ENCODE measurements at places on chromosomes 3 and 15.

- DNase-seq: no peak
Observed at GRCh38 chr15:34701536-34701935, 53.3 kb downstream of the GJD2 start.

- DNase-seq: no peak
Observed at GRCh38 chr3:46666453-46666845, 27.0 kb downstream of the ALS2CL start.

DNA sequence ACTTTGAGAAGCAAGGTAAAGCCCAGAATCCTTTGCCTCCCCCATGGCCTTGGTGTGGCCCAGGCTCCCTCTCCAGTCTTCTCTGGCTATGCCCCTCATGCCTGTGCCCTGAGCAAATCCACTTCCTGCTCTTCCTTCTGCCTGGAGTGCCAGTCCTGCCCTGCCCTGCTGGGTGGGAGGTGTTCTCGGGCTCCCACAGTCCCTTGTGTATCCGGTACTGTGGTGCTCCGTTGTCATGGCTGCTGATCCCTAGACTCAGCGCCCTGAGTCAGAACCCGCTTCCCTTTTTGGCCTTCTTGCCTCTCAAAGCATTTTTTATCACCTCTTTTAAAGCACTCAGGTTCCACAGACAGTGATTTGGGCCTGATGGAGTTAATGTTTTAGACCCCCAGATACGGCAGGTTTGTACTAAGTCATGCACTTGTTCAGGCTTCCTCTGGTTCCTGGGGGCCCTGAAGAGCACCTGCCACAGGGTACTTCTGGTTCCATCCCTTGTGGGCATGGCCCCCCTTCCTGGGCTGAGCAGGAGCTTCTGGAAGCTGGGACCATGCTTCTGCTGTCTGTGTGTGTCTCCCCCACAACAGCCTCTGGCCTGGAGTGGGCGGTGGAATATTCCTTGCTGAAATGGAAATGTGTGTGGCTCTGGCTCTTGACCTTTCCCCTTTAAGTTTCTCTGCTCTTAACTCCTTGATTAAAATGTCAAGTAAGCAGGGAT, 29.6 kb upstream of the ADAMTS7 start:
- no peak for DNase-seq

- DNase-seq: no peak
Observed at GRCh38 chr3:172595664-172596393, 72.6 kb upstream of the TNFSF10 start.

DNA sequence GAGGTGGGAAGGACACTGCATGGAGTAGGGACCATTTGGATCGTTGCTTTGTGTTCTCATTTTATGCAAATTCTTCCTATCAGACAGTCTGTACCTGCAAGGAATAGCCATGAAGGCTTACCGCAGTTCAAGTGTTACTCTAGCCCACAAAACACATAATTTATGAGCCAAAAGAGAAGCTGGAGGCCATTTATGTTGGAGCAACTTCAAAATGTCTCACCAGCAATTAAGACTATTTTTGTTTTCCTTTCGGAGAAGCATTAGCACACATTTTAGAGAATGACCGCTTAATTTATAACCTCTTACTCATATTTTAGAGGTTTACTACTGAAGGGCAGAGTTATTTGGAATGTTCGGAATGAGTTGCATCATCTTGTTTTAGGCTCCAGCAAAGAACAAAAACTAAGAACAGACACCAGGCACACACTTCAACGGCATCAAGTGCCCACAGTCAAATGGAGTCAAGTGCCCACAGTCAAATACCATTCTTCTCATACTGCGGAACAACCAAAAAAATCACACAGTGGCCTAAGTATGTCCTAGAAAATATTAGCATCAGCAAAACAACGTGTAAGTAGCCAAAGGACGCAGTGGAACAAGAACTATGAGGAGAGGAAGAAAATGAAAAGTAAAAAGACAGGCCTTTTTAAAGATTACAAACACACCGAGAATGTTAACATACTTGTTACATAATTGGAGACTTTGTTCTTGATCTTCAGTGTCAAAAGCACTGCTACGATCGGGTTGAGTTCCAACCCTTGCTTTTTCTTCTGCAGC, 17.5 kb upstream of the GOLGA8J start:
- no peak for DNase-seq

GRCh38 chr3:170145278-170145677, 36.3 kb downstream of the PHC3 start:
- DNase-seq: no peak

DNA sequence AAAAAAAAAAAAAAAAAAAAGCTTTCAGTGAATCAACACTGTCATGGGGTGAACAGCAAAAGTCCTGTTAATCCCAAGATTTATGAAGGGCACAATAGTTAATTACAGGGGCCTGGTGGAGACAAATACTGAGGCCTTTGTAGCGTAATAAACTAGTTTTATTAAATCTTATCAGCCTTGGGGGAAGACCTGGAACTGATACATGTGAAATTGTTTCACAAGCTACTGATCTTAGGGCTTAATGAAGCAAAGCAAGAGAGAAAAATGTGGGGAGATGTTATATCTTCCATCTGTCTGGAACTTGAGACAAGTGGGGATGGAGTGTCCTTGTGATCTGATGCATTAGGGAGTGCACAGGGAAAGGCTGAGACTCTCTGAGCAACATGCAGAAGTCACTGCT, 47.9 kb upstream of the OSBPL11 start:
- DNase-seq: no peak

DNA sequence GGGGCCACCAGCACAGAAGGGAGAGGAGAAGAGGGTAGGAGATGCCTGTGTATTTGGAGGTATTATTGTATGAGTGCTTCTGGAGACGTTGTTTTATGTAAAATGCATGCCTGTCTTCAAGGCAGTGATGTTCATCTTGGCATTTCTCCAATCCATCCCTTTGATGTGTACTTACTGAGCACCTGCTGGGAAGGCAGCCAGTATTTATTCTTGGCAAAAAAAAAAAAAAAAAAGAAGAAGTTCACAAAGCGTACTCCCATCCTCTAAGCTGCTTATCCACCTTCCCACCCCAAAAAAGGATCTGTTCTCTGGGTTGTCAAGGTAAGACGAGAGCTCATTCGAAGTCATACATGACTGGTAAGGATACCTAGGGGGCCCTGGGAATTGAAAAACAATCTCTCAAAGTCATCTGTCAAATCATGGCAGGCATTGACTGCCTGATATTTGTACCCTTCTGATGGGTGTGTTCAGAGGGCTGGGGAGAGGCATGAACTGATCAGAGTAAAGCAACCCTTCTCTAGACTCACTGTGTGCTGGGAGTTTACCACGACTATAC, 30.0 kb upstream of the SLC6A1 start:
- DNase-seq: no peak

DNA sequence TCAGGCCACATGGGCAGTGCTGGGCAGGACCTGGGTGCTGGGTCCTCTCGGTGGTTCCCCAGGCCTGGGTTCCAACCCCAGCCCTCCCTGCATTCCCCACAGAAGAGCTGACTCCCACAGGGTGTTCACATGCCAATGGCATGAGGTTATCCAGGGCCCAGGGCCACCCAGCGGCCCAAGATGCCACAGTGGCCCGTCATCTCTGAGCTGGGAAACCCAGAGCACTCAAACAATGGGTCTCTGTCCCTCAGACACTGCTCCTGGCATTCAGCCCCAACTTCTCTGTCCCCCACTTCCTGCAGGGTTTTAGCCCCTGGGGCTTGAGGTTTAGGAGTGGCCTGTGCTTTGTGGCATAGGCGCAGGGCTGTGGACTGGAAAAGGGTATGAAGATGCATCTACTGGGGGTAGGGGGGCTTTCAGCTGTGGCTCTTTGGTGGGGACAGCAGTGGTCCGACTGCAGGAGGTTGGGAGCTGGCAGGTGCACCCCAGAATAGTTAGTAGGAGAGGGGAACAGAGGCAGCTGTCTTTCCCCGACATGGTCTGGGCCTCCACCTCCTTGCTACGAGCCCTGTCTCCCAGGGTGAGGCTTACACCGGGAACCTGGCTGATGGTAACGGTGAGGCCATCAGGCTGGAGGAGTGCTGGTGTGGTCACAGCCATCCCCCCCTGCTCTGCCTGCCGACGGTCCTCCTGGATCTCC, 1.7 kb downstream of the CCDC9B start:
- no peak for DNase-seq

GRCh38 chr3:51384055-51384725, 901 bp upstream of the MANF start:
- no peak for DNase-seq

DNA sequence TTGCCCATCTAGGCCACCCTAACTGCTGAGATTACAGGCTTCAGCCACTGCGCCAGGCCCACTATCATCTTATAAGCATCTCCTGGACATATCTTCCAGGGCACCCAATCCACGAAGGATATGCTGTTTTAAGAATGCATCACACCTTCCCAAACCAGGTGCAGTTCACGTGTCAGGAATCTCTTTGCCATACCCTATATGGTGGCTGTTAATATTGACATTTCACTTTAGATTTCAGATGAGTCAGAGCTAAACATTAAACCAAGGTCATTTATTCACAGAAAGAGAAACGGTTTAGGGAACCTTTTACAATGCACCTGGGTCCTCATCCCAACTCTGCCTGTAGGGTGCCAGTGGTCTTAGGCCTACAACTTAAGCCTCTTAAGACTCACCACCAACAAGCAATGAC, 85.7 kb downstream of the TBL1XR1 start:
- no peak for DNase-seq

DNA sequence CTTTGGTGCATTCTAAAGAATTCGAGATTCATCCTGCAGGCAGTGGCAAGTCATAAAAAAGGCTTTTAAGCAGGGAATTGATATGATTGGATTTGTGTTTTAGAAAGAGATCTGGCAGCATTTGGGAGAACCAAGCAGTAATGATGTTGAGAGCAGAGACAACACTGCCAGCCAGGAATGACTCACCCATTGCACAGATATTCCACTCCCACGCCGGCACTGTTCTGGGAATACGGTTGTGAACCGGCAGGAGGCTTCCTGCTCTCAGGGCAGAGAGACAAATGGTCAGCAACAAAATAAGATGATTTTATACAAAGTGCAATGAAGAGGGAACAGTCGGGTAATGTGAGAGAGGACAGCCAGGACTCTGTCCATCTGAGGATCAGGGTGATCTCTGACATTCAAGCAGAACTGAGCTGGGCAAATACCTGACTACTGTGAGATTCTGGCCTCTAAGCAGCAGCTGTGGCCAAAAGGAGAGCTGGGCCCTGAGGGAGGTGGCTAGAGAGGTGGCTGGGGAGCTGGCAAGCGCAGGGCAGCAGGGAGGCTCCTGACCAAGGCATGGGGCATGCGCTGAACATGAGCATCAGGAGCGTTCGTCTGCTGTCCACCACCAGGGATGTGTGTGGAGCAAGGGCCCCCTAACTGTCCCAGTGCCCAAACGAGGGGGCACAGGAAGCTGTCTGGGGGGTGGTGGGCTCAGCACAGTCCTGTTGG, 56.1 kb upstream of the PLXNA1 start:
- no peak for DNase-seq

GRCh38 chr3:122930063-122930997, 97.2 kb downstream of the SEMA5B start:
- no peak for DNase-seq

GRCh38 chr3:71271596-71271995, 311.9 kb downstream of the FOXP1 start:
- no peak for DNase-seq

DNA sequence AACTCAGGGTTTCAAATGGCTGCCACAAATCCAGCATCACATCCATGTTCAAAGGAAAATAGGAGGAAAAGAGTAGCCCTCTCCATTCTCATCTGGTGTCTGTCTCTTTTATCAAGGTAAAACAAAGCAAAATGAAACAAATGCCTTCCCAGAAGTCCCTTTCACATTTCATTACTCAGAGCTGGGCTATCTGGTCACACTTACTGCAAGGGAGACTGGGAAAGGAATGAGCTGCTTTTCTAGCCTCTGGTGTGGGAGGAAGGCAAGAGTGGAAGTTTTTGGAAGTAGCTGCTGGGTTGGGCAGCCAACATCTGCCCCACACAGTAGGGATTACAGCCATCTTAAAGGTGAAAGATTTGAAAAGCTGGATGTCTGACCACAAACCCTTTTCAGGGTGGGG, 51.8 kb downstream of the KLF15 start:
- DNase-seq: no peak

DNA sequence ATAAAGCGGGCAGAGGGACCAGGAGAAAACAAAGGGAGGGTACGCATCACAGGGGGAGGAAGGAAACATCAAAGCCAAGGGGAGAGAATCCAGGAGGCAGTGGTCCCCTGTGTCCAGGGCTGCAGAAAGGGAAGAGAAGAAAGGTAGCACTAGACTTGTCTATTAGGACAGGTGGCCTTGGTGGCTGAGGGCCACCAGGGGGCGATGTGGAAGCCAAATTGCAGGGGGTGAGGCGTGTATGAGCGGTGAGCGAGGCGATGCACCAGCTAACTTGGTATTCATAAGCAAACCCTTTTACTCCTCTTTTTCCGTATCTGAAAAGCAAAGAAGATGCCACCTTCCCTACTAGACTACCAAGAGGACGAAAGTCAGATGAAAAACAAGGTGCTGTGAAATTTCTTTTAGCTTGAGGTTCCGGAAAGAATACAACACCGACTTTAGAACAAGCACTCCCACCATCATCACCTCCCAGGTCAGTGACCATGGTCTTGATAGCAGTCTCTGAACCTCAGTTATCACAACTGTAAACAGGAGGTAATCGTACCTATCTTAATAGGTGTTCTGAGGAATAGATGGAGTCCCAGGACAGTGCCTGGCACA, 654.4 kb upstream of the ADAMTS9 start:
- no peak for DNase-seq

DNA sequence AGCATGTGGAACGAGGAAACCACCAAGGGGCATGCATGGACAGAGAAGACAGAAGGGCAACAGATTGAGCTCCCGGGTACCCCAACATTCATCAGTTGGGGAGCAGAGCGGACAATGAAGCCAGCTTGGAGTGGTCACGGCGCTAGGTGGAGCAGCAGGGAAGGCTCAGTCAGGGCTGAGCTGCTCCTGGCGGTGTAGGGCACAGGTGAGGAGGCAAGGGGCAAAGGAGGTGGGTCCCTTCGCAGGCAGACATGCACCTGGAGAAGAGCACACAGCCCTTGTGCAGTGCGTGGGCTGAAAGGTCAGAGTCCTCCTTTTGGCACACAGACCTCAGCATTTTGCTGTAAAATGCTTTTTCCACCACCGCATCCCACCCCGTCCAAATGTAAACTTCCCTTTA, 90.0 kb upstream of the SLC6A6 start:
- no peak for DNase-seq

DNA sequence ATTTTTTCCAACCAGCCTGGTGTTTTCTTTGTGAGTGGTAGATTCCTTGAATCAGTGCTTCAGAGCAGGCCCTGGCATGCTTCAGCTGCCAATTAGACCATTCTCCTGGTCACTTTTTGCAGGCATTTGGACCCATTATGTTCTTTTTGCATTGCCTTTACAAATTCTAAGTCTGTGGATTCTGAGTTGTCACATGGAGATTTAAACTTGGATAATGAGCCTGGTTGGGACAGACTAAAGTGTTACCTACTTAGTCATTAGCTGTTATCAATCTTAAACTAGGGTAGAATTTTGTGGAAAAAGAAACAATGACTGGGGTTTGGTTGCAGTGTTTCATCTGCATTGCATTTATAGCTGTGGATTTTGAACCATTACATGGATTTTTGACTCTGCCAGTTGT, 40.6 kb downstream of the ARHGEF26 start:
- no peak for DNase-seq

DNA sequence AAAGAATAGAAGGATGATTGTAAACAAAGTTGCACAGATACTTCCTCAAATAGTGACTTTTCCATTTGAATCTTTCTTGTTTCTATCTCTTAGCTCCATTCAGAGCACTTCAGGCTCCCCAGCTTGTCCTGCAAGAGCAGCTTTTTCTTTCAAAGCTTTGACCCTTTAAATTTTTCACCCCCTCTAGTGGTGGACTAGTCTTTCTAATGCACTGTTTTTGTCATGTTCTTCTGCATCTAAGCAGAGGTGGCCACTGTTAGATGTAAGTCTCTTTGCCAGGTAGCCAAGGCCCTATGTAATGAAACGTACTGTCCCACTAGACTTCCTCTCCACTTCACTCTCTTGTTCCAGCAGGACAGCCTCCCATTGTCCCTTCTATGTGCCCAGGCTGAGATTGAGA, 74.0 kb upstream of the MANF start:
- no peak for DNase-seq

All from activated T-cell treated with anti-CD3 and anti-CD28 coated beads for 1 hour (primary cell).